ENCODE measurements at places on chromosomes 12 and 14.

- DNase-seq = peak; percentile 78
These were observed 21.4 kb downstream of the BCL2L14 start for GRCh38 chr12:12091977-12092663.

GRCh38 chr12:1838994-1839365 lies 18.6 kb downstream of the LRTM2 start:
- DNase-seq = no peak

DNA sequence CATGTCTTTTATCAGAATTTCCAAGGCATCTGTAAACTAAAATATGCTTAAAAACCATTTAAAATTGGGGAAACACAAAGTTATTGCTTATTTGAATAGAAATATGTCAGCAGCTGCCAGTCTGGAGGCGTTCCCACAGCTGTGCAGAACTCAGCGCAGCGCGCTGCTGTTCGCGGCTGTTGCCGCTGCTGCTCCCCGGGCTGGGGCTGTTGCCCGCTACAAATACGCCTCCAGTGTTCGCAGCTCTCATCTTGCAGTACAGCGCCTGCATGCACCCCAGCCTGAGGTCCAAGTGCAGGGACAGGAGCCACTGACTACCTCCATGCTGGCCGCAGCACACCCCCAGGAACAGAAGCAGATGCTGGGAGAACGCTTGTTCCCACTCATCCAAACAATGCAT lies 216.2 kb downstream of the SLC16A7 start:
- no peak for DNase-seq

DNA sequence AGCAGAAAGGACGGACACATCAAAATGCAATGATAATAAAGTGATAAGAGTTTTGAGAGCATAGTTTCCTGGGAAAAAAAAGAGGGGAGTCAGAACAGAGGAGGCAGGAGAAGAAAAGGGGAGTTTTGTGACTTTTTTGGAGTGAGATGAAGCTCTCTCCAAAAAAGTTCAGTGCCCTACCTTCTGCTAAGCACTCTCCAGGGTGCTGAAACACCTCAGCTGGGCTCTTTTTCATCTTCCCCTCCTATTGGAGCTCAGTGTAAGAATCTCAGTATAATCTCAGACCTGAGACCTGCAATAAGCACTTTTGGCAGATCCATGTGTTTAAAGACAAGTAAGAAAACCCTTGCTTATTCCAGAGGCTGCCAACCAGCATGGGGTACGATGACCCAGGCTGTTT lies 58.9 kb upstream of the SRRM4 start:
- no peak for DNase-seq

DNA sequence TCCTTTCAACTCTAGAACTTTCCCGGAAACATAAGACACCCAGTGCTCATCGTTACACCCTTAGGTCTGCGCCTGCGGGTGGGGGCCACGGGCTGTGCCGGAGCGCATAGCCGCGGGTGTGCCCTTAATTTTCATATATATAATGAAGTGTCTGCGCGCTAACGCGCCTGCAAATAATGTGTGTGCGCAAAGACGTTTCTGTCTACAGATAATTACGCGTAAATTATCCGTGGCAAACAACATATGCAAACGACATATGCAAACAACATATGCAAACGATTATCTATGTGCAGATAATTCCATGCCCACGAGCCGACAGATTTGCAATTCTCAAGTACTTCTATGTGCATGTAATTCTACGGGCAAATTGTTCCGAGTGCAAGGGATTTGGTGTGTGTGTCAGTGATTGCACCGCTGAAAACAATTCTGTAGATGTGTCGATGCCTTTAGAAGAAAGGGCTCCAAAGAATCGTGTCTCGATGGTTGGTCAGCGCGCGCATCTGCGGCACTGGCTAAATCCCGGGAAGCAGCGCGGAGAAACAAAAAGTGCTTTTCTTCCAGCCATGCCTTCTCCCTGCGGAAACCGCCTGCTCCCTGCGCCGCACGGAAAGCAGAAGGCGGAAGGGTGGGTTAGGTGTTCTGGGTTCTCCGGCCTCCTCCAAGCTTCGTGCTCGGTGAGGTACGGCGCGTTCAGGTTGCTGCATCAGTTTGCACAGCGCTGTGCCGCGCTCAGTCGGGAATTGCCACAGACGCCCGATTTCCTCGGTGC lies 34.5 kb upstream of the TBX5 start:
- no peak for DNase-seq

DNA sequence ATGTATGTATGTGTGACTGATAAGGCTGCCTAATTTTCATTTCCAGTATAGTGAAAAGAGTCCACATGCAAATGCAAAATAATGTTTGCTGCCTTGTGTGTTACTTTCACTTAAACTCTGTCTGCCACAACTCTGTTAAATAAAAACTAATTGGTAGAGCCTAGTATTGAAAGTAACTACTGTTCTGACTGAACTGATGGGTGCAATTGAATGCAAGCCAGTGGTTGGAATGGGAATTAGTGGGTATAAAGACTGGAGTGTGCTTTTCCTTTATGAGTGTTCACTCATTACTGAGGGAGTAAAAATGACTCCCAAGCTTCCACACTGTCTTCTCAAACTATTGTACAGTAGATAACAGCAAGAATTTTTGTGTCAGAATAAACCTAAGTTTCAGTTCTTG lies 571.0 kb downstream of the TMTC2 start:
- DNase-seq = no peak

GRCh38 chr14:99964979-99965378 lies 100.2 kb upstream of the EVL start:
- DNase-seq = no peak

DNA sequence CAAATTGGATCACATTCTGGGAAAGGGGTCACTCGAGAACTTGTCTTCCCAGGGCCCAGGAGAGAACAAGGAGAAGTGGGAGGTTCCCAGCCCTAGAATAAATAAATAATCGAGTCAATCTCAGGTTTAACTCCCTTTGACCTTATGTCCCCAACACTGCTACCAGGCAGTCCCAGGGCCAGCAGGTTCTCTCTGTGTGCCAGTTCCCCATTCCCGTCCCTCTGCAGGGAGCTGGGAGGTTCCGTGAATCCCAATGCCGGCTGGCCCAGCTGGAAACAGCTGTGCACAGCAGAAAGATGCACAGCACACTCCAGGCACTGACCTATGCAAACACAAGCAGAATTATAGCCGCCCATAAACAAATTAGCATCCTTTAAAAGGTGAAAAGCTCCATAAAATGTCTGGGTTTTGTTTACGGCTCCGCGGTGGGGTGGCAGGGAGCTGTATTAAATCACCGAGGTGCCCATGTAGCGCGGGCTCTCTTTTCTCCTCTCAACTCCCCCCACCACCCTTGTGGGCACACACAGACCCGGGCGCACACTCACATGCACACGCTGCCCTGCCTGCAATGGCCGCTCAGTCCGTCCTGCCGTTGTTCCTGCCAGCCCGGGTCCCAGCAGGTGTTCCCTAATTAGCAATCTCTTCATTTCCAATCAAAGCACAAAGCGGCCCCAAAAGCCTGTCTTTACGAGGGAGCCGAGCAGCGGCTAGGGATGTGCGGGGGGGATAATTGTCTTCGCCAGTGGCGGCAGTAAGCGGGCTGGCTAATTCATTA lies 46.6 kb upstream of the ESRRB start:
- DNase-seq = no peak

DNA sequence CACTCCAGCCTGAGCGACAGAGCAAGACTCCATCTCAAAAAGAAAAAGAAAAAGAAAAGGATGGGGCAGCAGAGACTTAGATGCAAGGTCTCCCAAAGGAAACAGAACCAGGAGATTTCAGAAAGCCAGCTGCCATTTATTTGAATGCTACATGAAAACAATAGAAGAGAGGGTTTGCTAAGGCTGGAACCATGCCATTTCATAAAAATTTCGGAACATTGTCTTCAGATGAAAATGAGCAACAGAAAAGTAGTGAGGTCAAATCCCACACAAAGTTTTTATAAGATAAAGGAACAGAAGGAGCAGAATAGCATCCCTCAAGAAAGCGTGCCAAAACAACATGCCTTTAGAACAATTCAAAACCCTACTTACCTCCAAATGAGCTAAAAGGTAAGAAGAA lies 175.3 kb downstream of the ETV6 start:
- no peak for DNase-seq

DNA sequence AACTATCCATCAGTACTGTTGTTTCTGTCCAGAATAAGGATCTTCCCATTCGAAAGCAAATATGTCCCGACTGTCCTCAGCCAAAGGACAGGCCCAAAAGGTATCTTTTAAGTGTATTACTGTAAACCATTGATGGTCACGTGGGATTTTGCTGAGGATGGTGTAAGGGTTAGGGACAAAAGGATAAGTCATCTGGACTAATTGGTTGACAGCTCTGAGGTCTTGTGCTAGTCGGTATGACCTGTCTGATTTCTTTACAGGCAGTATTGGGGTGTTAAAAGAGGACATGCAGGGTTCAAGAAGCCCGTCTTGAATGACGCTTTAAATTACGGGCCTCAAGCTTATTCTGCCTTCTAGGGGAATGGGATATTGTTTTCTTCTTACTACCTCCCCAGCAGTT lies 24.4 kb downstream of the CLEC2A start:
- DNase-seq = no peak

DNA sequence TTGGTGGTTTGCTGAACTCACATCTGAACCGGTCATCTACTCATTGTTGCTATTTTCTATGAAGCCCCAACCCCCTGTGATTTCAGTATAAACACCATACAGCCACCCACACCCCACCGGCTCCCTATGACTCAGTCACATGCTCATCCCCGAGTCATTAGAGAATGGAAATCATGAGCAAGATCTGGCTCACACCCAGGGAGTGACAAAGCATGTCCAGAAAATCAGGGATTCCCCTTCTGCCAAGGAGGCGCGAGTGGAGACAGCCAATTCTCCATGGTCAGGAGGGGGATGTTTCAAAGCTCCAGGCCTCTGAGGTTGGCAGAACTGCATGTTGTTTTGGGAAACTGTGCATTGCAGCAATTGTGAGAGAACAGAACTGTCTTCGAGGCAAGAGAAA lies 657.5 kb upstream of the TBX3 start:
- no peak for DNase-seq

- DNase-seq = no peak
These were observed 321.9 kb upstream of the RTL1 start for GRCh38 chr14:101225157-101226152.

- peak; percentile 52 for DNase-seq
These were observed 1.2 kb upstream of the TNFAIP2 start for GRCh38 chr14:103121846-103122584.

DNA sequence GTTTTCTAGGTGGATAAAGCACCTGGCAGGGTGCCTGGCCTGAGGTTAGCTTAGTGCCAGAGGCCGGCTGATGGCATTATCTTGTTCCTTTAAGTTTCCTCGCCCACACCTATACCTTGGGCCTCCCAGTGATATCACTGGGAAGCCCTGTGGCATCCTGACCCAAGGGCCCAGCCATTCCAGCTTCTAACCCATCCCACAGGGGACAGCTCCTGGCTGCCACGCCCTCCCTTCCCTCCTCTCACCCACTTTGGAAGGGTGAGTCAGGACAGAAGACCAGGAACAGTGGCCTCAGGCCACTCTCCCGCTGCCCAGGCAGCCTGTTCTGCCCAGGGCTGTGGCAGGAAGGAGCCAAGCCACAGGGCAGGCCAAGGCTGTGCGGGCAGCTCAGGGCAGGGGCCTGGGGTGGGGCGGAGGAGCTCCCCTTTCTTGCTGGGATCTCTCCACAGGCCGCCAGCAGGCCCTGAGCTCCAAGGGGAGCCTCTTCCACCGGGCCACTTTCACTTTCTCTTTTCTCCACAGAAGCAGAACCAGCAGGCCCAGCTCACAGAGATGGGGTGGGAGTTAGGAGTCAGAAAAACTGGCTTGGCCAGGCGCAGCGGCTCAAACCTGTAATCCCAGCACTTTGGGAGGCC lies 75.1 kb downstream of the IRF2BPL start:
- peak; percentile 13 for DNase-seq

DNA sequence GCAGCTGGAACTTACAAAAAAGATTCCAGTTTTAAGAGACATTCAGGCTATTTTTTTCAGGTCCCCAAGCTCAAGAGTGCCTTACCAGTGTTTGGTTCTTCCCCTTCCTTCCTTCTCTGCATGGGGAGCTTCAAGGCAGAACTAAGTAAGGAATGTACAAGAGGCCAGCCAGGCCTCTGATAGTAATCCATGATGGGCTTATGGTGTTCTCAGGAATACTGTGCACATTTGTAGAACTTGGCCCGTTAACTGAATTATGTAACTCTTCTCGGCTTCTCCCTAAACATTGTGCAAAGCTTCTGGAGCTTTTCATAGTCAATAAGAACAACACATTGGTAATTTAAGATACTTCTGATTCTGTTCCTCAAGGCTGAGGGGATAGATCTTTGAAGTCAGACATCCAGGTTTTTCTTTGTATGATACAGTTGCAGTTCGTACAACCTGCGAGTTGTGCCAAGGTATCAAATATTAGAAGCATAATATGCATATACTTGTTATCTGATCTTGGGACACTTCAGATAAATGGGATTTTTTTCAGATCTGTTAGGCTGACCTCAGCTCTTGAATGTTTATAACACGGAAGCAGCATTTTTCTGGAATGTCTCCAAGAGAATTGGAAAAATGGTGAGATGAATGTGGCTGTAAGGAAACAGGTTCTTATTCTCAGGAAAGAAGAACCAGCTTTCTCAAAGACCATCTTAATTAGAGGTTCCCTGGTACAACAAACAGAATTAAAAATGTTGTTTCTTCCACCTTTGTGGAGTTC lies 148.6 kb downstream of the ANO4 start:
- no peak for DNase-seq

DNA sequence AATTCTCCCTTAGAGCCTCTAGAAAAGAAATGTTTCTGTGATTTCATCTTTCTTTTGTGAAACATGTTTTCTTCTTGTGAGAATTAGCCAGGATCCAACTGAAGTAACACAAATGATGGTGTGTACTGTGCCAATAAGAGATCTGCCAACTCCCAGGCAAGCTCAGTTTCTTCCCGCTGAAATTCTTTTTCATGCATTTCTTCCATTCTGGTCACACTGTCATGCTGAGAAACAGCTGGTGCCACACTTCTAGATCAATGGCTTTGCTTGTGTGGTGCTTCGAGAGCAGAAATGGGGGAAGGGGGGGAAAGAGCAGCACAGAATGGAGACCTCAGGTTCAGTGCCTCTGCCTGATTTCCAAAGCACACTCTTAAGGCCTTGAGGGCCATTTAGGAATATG lies 41.4 kb upstream of the FGF6 start:
- DNase-seq = no peak

DNA sequence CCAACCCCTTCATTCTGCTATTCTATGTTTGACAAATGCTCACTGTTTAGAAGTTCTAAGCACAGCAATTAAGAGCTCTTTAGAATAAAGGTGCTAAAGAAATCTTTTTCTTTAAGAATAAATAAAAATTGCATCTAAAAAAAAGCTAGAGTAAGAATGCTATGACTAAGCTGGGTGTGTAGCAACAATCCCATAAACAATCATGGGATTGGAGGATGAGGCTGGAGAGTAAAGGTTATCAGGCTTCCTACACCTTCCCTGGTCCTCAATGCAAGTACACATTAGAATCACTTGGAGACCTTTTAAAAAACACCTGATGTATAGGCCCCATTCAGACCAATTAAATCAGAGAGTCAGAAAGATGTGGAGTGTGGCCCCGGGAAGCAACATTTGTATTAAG lies 88.3 kb downstream of the CIT start:
- DNase-seq = no peak

- no peak for DNase-seq
These were observed 2.3 kb downstream of the OTUB2 start for GRCh38 chr14:94028450-94028826.

- no peak for DNase-seq
These were observed 710 bp upstream of the FOS start for GRCh38 chr14:75277815-75278421.

- DNase-seq = no peak
These were observed 9.5 kb downstream of the VASH1 start for GRCh38 chr14:76770521-76771436.

All from NCI-H2029 (cell line).